Left cardiac atrium (tissue), 4 donors: ENCODE measurements at places on chromosomes 11 and 22.

- DNase-seq, result no peak
These were observed 5.5 kb upstream of the ANKK1 start for GRCh38 chr11:113382121-113382520.

GRCh38 chr11:11871991-11872401 lies 30.2 kb downstream of the USP47 start:
- no peak for DNase-seq

- no peak for DNase-seq
These were observed 161.8 kb downstream of the CASP12 start for GRCh38 chr11:104736502-104736901.

- no peak for DNase-seq
These were observed 159.7 kb downstream of the FAT3 start for GRCh38 chr11:92384358-92384757.

DNA sequence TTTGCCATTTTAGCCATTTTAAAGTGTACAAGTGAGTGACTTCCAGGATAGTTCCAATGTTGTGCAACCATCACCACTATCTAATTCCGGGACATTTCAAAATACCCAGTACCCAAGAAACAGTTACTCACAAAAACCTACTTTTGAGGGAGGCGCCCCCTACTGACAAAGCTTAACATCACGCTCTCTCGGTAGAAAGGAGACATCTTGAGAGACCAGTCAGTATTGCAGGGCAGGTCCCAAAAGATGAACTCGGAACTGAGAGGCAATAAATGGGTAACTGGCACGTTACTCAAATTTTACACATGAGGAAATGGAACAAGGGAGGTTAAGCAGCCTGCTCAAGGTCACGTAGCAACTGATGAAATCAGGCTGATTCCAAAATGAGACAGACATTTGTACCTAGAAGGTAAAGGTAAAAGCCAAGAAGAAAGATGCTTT lies 50.0 kb upstream of the POU2AF1 start:
- peak; percentile 62 for DNase-seq

DNA sequence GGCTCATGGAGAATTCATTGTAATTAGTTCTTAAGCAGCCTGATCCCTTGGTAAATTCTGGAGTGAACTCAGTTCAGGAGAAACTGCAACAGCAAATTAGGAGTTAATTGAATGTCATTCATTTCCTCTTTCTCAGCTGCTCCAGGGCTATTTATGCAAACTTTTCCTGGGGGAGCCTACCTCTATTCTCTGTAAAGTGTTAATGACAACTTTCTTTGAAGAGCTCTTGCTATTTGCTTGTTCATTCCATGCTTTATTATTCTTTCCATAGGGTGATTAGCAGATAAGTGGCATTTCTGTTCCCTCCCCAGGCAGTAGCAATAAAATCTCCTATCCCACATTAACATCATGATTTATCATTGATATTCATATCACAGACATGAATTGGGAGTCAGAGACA lies 267.6 kb upstream of the DDI1 start:
- no peak for DNase-seq

- no peak for DNase-seq
These were observed 83.5 kb upstream of the LUZP2 start for GRCh38 chr11:24413391-24413790.

DNA sequence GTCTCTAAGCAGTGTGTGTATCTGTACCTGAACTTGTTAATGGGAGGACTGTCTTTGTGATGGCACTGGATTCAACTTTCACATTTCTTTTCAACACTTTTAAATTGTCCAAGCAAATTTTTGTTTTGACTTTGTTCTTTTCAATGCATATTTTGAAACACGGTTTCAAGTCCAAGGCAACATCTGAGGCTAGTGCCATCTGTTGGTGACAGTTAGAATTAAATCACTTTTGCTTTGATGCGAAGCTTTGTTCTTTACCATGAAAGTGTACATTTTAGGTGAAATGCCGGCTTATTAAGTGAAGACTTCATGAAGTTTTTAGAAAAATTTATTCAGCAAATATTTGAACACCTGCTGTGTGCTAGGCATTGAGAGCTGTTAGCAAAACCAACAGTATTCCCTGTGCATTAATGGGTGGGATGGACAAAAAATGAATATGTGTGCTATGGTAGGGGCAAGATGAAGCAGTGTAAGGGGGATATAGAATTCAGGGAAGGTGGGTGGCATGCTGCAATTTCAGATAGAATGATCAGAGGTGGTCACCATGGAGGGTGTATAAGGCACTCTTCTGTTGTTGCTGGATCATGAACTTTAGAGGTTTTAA lies 70.2 kb downstream of the DDX10 start:
- no peak for DNase-seq

GRCh38 chr11:79375818-79376550 lies 64.8 kb downstream of the TENM4 start:
- no peak for DNase-seq

DNA sequence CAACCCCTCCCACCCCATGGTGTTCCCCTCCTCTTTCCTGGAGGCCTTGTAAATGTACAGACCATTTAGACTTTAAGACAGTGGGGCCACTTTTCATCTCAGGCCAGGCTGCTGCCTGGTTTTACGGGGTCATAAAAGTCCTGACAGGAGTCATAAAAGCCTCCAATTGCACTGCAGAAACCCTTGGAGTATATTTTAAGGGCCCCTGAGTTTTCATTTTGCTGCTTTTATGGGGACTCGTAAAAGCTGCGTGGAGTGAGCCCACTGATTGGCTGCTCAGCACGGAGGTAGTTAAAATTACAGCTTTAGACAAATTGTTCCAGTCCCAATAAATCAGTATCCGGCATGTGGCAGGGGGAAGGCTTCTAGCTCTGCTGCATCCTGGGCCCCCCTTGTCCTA lies 627.6 kb downstream of the NTM start:
- no peak for DNase-seq

GRCh38 chr22:38824585-38824984 lies 19.2 kb downstream of the NPTXR start:
- peak; percentile 67 for DNase-seq

- DNase-seq, result no peak
These were observed 44.9 kb downstream of the DSCAML1 start for GRCh38 chr11:117752071-117752470.

DNA sequence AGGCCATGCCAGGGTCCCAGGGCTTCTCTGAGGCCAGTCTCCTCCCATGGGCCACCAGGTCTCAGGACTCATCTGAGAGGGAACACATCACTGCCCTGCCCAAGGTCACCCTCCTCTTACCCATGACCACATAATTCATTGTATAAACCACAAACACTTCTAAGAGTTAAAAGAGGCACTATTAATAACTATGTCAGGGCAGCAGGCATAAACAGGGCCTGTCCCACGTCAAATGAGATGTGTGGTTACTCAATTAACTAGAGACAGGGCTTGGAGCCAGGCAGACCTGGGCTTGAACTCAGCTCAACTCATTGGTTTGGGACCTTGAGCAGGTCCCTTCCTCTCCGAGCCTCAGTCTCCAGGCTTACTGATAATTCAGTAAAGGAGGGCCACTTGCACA lies 33.1 kb downstream of the ARAP1 start:
- peak; percentile 62 for DNase-seq

- peak; percentile 74 for DNase-seq
These were observed at the start of gene SLC43A1 for GRCh38 chr11:57515332-57516060. Gene SLC43A1 (minus strand): TSS chr11:57515702. CDS start chr11:57514111, 1,591 bp downstream.

DNA sequence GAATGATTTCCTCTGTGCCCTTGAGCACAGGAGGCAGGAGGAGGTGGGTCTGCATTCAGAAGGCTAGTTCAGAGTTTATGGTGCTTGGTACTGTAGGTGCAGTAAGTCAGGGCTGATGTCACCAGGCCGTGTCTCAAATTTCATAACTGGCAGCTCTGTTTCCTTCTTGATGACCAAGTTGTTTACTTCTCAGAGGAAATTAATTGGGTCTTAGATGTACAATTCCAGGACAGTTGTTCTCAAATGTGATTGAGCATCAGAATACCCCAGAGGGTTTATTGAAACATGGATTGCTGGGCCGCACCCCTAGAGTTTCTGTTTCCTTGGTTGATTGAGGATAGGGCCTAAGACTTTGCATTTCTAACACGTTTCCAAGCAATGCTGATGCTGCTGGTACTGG lies 6.2 kb downstream of the AMOTL1 start:
- DNase-seq, result no peak

- DNase-seq, result no peak
These were observed 938.4 kb downstream of the BRD1 start for GRCh38 chr22:48889209-48889830.

DNA sequence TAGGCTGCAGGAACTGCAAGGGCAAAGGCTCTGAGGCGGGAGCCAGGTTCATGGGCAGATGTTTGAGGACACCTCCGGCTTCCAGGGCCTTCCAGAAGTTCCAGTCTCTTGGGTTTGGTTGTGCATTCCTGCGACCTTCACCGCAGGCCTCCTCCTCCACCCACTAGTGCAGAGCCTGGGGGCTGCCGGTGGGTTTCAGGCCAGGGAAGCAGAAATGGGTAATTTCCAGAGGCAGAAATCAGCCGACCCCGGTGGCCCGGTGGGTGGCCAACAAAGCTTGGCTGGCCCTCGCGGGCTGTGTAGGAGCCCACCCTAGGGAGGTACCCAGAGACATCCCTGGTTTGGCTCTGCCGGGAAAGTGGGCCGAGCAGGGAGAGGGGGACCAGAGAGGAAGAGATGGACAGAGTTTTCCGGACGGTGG lies 417 bp upstream of the PHETA2 start:
- no peak for DNase-seq

DNA sequence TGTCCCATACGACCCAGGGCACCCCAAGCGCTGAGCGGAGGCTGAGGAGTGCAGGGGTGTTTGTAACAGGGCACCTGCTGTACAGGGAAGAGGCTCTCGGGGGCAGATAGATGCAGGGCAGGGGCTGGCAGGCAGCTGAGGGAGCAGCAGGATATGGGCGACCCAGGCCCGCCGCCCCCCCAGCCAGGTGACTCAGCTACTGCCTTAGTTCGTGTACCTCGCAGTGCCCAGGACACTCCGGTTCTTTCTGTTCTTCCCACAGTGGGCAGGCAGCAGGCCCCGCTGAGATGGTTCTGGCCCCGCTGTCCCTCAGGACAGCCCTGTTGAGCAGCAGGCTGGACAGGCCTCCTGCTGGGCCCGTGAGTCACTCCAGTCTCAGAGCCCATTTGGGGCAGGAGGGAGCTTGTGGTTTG lies 16.2 kb downstream of the PHLDA2 start:
- DNase-seq, result no peak

GRCh38 chr11:94895451-94895850 lies 77.9 kb downstream of the CWC15 start:
- no peak for DNase-seq

GRCh38 chr22:44057401-44057987 lies 33.4 kb downstream of the PARVB start:
- peak; percentile 78 for DNase-seq

DNA sequence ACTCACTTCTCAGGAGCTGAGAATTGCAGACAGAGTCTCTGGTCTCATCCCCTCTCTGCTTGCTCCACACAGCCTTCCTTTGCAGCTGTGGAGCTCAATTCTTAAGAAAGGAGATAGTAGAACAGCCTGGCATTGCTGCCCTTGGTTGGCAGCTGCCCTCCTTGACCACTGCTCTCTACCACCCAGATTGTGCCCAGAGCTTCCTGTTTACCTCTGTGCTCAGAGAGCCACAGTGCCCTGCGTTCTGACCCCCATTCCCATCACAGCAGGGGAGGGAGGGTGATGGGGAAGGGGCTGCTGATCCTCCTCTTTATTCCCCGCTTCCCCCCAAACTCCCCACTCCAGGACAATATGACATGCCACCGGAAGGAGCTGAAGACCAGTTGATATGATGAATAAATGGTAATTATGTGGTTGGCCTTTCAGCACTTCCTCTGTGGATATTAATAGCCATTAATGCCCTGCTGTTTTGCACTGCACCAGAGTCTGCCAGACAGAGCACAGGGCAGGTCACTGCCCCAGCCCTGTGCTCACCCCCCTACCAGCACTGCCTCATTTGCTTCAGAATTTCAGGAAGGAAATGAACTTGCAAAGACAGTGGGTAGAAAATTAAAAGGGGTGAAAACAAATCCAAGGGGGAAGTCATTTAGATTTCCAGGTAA lies 426.8 kb upstream of the CADM1 start:
- DNase-seq, result no peak

- no peak for DNase-seq
These were observed 189.5 kb downstream of the TBC1D22A start for GRCh38 chr22:46951973-46952372.

- DNase-seq, result no peak
These were observed 65.4 kb upstream of the ARHGAP32 start for GRCh38 chr11:129257512-129257911.

- DNase-seq, result no peak
These were observed 2.6 kb downstream of the ACER3 start for GRCh38 chr11:76863196-76863777.

DNA sequence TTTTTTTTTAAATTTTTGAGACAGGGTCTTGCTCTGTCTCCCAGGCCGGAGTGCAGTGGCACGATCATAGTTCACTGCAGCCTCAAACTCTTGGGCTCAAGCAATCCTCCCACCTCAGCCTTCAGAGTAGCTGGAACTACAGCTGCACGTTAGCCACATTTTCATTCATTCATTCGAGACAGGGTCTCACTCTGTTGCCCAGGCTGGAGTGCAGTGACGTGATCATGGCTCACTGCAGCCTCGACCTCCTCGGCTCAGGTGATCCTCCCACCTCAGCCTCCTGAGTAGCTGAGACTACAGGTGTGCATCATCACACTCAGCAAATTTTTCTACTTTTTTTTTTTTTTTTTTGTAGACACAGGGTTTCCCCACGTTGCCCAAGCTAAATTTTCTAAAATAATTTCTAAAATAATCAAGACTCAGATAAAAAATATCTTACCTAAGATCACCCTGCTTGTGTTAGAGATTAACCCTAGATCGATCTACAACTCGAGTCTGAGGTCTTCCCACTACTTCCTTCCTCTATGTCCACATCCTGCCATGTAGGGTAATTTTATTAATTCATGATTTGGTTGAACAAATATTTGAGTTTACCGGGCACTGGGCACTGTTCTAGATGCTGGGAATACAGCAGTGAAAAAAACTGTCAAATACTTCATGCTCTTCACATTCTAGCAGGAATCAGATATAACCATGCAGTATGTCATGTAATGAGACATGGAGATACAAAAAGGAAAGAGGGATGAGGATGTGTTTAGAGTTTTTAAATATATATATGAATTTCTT lies 15.1 kb downstream of the EIF4G2 start:
- DNase-seq, result no peak

DNA sequence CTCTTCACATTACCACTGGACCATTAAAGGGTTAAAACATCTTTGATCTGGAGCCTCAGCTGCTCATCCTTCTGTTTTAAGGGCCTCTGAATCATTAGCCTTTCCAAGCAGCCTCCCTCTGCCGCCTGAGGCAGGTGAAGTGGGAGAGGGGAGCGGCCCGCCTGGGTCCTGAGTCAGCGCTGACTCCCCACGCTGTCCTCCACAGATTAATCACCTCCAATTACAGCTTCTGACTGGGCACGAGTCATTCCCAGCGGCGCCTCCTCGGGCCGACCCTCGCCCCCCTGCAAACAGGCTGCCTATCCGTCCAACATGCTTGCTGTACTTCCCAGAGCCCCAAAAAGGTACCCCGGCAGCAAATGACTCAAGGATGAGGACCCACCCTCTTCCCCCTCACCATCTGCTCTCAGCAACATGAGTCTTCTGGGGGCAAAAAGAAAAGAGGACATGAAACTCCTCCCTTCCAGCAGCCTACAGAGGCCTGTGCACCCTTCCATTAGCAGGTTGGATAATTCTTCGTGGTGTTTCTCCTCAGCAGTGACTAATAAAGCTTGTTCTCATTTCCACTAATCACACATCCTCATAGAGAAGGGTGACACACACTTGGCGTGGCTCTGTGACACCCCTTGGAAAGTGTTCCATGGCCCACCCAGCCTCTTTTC lies 44.3 kb upstream of the JAM3 start:
- no peak for DNase-seq
